ENCODE measurements at places on chromosomes 13 and 19.

DNA sequence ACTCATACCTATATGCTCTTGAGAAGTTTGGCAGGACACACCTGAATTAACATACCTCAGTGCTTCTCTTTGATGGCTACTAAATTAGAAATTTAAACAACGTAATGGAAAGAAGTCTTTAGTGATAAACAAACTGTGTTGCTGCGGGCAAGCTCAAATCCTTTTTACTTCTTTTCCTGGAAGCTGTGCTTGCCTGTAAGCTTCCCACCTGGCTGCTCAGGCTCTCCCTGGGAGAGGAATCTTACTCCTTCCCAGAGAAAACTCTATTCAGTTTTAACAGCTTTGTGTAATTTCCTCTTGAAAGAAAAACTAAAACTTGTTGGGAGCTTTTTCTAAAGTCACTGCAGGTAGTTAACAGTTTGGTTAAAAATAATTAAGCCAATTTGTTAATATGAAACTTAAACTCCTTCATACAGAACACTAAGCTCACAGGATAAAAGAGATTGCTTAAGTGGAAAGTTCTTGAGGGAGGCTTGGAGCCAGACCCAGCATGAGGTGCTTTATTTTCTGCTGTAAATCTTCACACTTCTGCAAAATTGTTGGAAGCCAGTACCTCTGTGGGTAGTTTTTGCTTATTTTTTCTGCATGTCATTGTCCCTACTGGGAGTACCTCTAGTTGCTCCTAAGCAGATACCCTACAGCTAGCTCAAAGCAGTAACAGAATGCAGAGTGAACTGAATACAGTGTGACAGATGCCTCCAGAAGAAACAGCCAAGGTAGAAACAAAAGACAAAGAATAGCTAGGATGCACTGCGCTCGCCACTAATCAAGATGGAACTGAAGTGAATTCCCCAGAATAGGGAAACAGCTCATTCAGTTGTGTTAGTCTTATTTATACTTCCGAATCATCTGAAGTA, 1253.0 kb downstream of the PCDH17 start:
- DNase-seq: no peak

DNA sequence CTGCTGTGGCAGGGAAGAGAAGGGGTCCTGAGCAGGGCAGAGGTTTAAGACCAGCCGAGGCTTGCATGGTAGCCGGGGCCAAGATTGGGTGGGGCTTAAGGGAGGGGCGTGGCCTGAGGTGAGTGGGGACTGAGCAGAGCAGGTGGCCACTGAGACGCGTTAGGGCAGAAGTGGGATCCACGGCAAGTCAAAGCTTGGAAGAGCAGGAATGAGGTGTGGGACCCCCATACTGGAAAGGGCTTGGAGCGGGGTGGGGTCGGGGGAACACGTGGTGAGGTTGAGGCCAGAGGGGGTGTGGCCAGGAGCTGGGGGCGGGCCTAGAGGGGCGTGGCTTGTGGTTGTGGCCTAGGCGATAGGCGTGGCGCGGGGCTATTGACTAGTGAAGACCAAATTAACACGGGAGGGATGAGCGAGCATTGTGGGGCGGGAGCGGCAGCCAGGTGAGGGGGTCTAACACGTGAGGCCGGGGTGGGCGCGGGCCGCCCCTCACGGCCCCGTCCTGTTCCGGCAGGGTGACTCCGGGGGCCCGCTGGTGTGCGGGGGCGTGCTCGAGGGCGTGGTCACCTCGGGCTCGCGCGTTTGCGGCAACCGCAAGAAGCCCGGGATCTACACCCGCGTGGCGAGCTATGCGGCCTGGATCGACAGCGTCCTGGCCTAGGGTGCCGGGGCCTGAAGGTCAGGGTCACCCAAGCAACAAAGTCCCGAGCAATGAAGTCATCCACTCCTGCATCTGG, 3.3 kb downstream of the CFD start:
- no peak for DNase-seq

- DNase-seq: no peak
These were observed 866.7 kb upstream of the SPRY2 start for GRCh38 chr13:81207636-81208035.

DNA sequence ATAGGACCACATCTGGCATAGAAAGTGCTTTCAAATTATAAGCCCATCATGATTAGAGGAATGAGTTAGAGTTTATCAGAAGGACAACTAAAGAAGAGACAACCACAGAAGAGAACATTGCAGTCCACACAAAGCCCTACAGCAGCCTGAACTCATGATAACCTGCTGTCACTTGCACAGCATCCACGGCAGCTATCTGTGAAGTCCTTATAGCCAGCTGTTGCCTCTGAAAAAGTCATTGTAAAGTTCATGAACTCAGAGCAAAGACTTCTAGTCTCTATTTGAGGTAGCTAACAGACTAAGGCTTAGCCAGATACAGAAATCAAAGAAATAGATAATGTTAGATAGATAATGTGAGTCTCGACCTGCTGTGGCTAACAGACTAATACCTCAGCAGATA, 450.0 kb downstream of the KLF5 start:
- no peak for DNase-seq

- no peak for DNase-seq
These were observed 26.6 kb upstream of the CALM3 start for GRCh38 chr19:46574533-46574932.

- peak; percentile 36 for DNase-seq
These were observed 166.1 kb upstream of the MYO16 start for GRCh38 chr13:108463340-108463739.

DNA sequence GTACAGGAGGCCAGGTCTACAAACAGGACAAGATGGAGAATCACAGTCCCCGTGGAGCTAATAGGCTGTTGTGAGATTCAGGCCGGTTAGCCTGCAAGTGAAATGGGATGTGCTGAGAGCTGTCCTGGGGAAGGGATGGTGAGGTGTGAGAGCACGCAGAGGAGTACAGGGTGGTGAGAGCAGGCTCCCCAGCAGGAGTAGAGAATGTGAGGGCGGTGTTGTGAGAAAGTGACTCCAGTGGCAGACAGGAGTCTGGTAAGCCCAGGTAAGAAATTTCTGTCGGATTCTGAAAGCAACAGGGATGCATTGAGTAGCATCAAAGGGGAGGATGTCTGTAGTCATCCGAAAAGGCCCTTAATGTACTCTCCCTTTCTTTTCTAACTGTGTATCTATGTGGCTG, 50.7 kb upstream of the GPR183 start:
- no peak for DNase-seq

GRCh38 chr13:97749174-97749573, 204.3 kb upstream of the IPO5 start:
- no peak for DNase-seq

Measured in fibroblast of skin of left quadriceps (primary cell).